ENCODE measurements at places on chromosomes 1 and 21.
A peak's percentile ranks its signal among the peaks of the same experiment; 100 is the strongest.

DNA sequence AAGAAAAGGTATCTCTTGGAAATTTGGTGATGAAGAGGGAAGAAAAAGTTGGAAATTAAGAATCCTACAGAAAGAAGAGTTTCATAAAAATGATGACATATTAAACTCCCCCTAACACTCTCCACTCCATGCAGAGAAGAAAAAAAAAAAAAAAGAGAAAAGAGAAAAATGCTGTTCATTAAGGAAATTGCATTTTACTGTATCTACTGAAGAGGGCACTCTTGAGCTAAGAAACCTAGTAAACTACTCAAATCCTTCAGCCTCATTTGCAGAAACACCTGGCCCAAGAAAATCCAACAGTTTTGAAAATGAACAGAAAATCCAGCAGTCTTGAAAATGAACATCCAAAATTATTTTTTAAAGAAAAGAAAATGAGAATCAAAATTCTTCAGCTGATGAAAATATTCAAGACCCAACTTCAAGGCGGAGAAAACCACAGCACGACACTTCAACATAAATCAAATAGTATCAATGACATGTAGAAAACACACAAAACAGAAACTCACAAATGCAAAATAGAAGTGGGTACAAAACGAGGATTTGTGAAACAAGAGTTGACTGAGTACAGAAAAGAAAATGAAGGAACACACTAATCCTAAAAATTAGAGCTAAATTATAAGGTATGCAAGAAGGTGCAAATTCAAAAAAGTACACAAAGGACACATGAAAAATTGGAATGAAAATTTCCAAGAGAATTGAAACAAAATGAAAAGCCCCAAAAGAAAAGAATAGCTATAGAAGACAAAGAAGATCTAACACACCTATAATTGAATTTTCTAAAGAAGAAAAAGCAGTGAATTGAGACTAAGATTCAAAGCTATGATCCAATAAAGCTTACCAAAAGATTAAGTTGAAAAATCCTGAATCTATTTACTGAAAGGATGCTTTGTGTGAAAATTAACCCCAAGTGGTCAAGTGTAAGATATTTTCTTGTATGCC is 73.2 kb upstream of the DNAJC6 start:
- peak; percentile 56 for DNase-seq

DNA sequence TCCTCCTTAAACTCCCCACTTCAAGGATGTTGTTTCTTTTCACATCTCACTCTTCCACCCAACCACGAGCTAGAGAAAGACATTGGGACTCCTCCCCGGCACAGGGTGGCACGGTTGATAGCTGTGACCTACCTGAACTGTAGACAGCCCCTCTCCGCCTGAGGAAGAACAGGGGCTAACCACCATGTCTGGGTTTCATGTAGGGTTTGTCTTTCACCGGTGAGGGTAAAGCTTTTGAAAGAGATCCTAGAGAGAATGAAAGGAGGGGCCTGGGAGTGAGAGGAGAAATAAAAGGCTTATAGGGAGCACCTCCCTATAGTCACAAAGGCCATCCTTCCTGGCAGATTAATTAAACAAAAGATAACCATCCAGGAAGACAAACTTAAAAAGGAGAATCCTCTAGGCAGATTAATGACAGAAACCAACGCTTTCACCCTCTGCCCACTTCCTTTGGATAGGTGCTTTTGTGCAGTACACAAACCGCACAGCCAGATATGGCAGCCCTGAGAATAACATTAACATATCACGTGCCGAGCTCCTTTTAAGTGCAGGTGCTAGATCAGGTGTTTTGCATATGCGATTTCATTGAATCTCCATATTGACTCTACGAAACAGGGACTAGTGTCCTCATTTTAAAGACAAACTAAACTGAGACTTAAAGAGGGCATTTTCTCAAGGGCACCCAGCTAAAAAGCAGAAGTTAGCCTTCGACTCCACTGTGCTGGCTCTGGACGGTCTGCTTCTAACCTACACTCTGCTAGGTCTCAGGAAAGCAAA is 178.1 kb upstream of the RUNX1 start:
- DNase-seq, result no peak

DNA sequence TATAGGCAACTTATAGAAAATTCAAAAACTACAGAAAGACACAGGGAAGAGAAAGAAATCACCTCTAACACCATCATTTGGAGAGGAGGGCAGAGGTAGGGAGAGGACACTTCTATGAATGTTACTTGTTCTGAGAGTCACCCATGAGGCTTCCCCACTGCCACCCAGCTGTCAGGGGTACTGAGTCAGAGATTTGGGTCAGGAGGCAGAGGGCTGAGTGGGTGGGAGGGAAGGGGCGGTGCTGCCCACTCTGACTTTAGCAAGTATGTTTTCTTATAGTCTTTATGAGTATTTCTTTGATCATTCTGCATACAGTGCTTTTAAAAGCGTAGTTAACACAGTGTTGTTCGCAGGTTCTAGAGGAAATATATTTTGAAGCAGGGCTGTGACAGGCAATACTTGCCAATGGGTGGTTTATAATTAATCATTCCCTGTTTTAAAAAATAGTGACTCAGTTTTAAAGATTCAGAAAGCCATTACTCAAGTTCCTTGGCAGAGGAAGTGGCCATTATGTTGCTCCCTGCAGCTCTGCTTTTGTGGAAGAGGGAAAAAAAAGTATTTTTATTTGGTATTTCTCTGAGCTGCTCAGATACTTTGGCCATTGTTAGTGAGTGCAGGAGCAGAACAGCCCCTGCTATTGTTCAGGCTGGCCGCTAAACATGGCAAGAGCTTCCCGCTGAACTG is 18.3 kb downstream of the IL6R start:
- DNase-seq, result no peak

GRCh38 chr1:91038582-91038981 is 16.7 kb upstream of the ZNF644 start:
- DNase-seq, result no peak

GRCh38 chr1:4657960-4658541 is 3.6 kb downstream of the AJAP1 start:
- no peak for DNase-seq

- DNase-seq, result no peak
These were observed 12.9 kb downstream of the DNAJC11 start for GRCh38 chr1:6688757-6689156.

- DNase-seq, result peak; percentile 86
These were observed 388.2 kb downstream of the USP25 start for GRCh38 chr21:16117851-16118590.

DNA sequence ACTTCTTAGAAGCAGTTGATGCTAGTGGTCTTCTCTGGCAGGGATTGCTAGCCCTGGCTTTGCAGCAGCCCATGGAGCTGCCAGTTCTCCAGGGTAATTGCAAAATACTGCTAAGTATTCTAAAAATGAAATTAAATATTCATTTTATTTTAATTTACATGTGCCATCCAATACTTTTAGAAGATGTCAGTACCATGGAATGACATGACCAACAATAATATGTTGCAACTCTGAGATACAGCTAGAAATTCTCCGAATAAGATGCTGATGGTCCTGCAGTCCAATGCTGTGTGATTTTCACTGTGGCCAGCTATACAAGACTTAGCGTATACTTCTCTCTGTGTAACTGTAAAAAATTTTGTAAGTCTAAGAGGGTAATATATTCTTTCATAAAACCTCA is 20.0 kb upstream of the WARS2 start:
- DNase-seq, result no peak

DNA sequence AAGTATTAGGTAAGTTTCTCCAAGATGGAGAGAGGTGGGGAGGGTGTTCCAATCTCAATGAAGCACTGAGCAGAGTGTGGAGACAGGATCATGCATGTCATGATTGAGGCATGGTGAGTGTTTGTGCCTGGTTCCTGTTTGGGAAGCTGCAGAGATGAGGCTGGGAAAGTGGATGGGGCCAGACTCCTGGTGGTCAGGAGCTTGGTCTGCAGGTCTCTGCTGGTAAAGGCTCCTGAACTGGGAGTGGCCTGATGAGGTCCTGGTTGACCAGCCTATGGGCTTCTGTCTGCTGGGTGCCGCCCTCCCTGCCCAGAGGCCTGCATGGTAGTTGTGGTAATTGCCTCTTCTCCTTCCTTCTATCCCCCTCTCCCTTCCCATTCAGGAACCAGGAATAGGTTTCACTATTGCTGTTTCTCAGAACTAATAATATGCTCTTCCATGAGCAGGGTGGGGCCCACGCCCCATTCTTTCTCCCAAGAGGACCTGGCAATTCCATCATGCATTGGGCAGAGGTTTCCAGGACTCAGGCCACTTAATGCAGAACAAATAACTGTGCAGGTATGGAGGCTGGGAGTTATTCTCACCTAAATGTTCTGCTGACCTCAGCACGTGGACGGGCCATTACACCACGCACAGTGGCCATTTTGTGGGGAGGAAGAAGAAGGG is 24.5 kb downstream of the PROK1 start:
- DNase-seq, result no peak

DNA sequence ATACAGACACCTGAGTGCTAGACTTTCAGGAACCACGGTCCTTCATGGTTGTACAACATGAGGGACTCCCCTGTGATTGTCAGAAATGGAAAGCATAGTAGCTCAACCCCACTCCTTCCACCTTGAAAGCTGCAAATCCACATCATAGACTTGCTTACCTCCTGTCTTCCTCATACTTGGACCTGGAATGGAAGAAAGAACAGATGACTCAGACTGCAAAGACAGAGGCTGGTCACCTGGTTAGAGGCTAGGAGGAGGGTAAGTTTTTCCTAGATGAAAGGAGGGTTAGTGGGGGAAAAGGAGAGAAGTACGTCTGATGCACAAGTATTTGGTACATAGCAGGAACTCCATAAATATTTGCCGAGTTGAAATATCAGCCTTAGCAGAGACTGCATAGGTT is 37.2 kb downstream of the LRRC71 start:
- no peak for DNase-seq

- DNase-seq, result no peak
These were observed 11.1 kb upstream of the REG4 start for GRCh38 chr1:119822406-119822805.

- DNase-seq, result no peak
These were observed 252.5 kb downstream of the SIPA1L2 start for GRCh38 chr1:232377494-232377770.

DNA sequence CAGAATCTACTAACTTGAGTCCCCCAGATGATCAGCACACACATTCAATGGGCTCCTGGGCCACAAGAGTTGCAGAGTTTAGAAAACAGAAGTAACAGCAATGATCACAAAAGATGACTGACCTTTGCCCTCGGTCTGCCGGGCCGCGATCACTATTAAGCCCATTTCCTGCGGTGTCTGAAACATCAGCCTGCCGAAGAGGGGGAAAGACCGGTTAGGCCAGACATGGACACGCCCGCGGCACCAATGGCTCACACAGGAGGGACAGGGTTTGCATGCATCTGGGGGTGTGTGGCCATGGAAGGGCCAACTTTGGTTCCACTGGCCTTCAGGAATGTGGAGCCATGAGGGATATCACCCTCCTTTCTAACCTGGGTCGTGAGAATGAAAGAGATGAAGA is 68.2 kb downstream of the SIM2 start:
- no peak for DNase-seq

- DNase-seq, result peak; percentile 2
These were observed 1.2 kb downstream of the OR2T1 start for GRCh38 chr1:248404024-248404423.

DNA sequence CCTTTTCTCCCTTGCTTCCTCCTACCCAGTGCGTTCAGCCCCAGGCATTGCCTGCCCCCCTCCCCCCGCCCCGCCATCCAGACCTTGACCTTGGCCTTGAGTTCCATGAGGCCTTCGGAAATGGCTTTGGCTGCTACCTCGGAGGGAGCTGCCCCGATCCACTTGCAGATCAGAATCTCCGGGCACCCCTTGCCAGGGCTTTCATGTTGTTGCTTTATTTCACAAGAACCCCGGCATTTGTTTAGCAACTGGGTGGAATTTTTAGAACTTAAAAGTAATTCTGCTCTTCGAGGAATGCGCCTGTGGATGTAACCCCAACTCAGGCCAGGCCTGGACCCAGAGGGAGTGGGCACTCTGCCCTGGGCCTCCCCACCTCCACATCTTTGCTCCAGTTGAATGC is 154.1 kb upstream of the TMEM51 start:
- no peak for DNase-seq

DNA sequence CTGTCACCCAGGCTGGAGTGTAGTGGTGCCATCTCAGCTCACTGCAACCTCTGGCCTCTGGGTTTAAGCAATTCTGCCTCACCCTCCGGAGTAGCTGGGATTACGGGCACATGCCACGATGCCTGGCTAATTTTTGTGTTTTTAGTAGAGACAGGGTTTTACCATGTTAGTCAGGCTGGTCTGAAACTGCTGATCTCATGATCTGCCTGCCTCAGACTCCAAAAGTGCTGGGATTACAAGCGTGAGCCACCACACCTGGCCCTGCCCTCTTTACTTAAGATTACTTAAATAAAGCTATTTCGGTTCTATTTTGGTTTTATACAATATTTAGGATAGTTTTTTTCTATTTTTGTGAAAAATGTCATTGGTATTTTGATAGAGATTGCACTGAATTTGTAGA is 15.3 kb upstream of the KCTD3 start:
- no peak for DNase-seq

DNA sequence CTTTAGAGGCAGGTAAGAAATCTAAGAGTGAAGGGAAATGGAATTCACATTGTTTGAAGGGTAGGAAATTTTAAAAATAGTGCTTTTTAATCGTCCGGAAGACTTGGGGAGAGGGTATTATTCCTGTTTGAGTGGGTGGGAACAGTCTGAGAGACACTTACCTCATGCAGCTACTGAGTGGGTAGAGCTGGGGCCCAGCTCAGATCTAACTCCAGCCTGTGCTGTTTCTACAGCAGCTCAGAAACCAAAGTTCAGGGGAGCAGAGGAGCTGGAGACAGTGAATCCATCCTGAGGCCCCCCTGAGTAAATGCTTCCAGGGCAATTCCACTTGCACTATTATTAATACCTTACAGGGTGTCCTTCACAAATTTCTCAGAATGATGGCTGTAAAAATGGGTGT is 63.8 kb downstream of the FGGY start:
- DNase-seq, result no peak

DNA sequence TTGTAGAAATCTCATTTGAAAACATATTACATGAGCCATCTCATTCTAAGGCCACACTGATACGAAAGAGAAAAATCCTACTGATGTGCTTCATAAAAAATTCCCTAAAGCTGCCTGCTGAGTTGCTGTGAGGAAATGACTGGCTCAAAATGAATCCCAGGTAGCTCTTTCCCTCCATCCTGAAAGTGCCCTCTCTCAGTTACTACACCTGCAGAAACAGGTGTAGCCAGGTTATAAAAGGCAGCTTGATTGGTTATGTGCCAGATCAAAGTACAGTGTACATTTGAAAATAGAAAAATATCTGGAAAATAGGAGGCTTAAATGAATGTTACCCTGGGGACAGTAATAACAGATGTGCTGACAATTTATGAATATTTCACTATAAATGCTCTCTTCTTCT is 833.4 kb upstream of the ADGRL4 start:
- no peak for DNase-seq

- no peak for DNase-seq
These were observed 47.7 kb downstream of the ZNF644 start for GRCh38 chr1:90973897-90974798.

All from HS-27A (cell line).